ENCODE measurements at places on chromosomes 1 and 21.

DNA sequence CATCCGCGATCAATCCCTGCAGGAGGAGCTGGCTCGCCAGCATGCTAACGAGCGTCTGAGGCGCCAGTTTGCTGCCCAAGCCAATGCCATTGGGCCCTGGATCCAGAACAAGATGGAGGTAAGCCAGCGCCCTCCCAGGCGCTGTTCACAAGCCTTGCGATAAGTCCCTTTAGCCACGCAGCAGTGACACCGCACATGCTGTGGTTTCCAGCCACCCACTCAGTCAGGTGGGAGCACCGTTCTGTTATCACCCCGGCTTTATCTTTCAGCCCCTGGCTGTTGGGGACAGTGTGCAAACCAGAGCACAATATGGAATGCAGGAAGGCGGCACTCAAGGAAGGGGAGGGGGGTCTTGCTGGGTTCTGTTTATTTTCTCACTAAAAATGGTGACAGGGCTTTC, 41.1 kb upstream of the MTR start:
- no peak for DNase-seq

- no peak for DNase-seq
Measured at GRCh38 chr1:153404768-153405167, 11.6 kb upstream of the S100A7A start.

GRCh38 chr1:185648858-185649589, 85.2 kb upstream of the HMCN1 start:
- no peak for DNase-seq

- DNase-seq: no peak
Measured at GRCh38 chr1:18058981-18059605, 48.5 kb upstream of the IGSF21 start.

GRCh38 chr1:191714845-191715244, 443.4 kb upstream of the RGS18 start:
- no peak for DNase-seq

DNA sequence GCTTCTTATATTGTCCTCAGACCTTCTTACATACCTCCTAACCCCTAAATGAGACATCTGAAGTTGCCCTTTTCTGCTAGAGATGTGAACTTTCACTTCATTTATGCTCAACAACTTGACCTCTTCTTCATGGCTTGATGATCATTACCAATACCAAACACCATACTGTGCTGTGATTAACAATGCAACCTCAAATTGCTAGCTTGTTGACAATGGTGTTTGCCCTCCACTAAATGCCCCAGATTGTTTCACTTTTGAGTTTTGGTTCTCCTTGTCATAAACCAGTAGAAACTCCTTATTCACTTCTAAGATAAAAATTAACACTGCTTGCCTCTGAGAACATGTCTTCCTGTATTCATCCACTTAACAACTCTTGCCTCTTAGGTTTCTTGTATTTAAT, 5.6 kb downstream of the JAK1 start:
- no peak for DNase-seq

GRCh38 chr1:54165146-54165545, 12.3 kb upstream of the CDCP2 start:
- no peak for DNase-seq

Data from HS-5 (cell line).